ENCODE measurements at places on chromosomes 13 and 19. TPM values are rescaled to one million over a fixed set of nuclear protein-coding genes. Genes with fewer than 3 reads are reported as not detected.

The COL4A1 gene
- 0.12 TPM for total RNA-seq

DNA sequence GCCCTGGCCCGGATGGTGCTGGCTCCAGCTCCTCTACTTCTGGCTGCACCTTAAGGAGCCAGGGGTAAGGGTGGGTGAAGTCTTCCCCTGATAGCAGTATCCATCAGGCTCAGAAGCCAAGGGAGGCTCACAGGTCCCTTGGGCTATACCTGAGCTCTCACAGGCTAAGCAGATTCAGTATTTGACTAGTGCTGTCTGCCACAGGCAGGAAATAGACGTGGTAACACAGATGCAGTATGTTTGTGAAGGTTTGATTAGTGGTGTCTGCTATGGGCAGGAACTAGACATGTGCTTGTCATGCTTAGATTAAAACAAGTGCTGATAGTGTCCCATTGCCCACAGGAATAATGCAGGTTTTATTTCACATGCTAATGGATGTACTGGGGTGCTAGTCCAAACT is 4.0 kb downstream of the SYT5 start:
- H3K4me1 ChIP-seq: peaks cover 38% of the 10 kb centered on the region
- peaks cover 63% of the 10 kb centered on the region for H3K27me3 ChIP-seq
- no peak for DNase-seq

- no peak overlapping the region for H3K27ac ChIP-seq
- H3K36me3 ChIP-seq: no peaks in the 10 kb centered on the region
- H3K4me1 ChIP-seq: no peaks in the 10 kb centered on the region
Measured at GRCh38 chr13:106714271-106714982, 146.5 kb upstream of the ARGLU1 start.

The GPI gene
- 442 TPM for total RNA-seq

DNA sequence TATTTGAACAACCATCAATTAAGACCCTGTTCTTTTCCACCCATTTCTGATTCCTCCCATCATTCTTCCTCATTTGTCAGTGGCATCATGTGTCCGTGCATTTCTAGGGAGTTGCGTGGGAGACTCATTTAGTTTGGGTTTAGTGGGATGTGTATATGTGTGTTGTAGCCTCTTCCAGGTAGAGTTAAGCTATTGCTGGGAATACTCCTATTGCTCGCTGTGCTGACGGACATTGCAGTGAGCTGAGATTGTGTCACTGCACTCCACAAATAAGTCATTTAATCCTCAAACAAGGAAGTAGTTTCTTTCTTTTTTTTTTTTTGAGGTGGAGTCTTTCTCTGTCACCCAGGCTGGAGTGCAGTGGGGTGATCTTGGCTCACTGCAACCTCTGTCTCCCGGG is 42.2 kb upstream of the RCBTB2 start:
- peaks cover 75% of the 10 kb centered on the region for H3K4me1 ChIP-seq
- no peak overlapping the region for H3K27ac ChIP-seq
- H3K4me3 ChIP-seq: no peak overlapping the region
- no peak for DNase-seq

- H3K4me1 ChIP-seq: peaks cover 37% of the 10 kb centered on the region
- H3K4me3 ChIP-seq: no peak overlapping the region
- H3K27me3 ChIP-seq: no peaks in the 10 kb centered on the region
- no peaks in the 10 kb centered on the region for H3K36me3 ChIP-seq
- no peak overlapping the region for H3K27ac ChIP-seq
Measured at GRCh38 chr19:7182489-7182888, 111.7 kb downstream of the INSR start.

DNA sequence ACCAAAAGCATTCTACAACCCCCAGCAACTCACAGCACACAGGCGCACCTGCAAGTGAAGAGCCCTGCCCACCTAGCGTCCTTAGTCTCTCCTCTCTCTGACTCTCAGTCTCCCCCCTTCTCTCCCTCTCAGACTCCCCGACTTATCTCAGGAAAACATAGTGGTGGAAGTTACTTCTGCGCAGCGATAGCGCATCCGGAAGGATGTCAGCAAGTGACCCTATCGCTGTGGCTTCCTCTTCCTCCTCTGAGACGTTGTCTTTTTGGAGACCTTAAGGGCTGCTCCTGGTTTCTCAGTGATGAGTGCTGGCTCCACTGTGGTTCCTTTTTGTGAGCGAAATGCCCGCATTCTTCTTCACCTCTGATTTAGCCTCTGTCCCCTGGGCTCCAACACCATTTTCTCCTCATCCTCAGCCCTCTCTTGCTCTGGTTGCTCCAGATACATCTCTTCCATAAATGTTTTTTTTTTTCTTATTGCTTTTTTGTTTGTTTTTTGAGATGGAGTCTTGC is 1.4 kb upstream of the YIF1B start:
- H3K4me1 ChIP-seq: peaks cover 67% of the 10 kb centered on the region
- H3K27me3 ChIP-seq: no peaks in the 10 kb centered on the region
- peaks cover 7% of the 10 kb centered on the region for H3K36me3 ChIP-seq

DNA sequence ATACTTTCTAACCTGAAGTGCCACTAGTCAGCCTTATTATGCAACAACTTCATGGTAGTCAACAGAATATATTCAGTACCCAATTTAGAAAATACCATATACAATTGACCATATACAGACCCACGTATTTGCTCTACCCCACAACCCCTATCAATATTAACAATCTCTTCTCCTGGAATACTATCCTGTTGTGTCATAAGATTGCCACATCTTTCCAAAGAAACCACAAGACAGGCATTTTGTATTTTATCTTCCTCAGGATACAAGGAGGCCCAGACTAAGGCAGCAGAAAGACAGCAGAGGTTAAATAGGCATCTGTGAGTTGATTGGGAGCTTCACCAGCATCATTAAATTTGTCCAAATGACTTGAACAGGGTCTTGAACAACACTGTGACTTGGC is 4.5 kb downstream of the SPART start:
- no peak overlapping the region for H3K27ac ChIP-seq
- H3K4me1 ChIP-seq: peaks cover 35% of the 10 kb centered on the region
- H3K27me3 ChIP-seq: no peaks in the 10 kb centered on the region
- peaks cover 6% of the 10 kb centered on the region for H3K36me3 ChIP-seq

The TBXA2R gene
- total RNA-seq: 1.00 TPM

- H3K4me3 ChIP-seq: no peak overlapping the region
- H3K36me3 ChIP-seq: no peaks in the 10 kb centered on the region
- H3K27me3 ChIP-seq: peaks cover 23% of the 10 kb centered on the region
- no peak overlapping the region for H3K27ac ChIP-seq
Measured at GRCh38 chr19:49366110-49366509, 2.4 kb downstream of the DKKL1 start.

DNA sequence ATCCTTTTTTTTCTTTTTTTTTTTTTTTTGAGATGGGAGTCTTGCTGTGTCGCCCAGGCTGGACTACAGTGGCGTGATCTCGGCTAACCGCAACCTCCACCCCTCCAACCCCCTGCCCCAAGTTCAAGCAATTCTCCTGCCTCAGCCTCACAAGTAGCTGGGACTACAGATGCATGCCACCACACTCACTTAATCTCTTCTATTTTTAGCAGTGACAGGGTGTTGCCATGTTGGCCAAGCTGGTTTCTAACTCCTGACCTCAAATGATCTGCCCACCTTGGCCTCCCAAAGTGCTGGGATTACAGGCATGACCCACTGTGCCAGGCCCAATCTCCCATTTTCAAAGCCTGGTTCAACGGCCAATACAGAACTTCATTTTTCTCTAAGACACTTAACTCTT is 9.1 kb downstream of the FOXO1 start:
- peaks cover 40% of the 10 kb centered on the region for H3K36me3 ChIP-seq
- no peak overlapping the region for H3K27ac ChIP-seq
- DNase-seq: no peak

DNA sequence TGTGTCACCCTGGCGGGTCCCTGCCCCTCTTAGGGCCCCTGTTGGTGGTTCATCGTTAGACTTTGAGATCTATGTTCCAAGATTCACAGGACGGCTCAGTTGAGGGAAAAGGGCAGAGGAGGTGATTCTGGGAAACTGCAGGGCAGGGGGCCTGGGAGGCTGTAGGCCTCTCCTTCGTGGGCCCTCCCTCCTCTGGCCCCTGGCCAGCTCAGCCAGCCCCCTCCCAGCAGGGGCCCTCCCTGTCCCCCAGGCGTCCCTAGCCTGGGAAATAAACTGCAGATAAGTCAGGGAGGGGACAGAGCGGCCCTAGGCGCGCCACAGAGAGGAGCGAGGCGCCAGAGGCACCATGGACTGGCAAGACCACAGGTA is 6.5 kb downstream of the HIF3A start:
- no peak for DNase-seq
- H3K27me3 ChIP-seq: peaks cover 5% of the 10 kb centered on the region
- H3K4me3 ChIP-seq: no peak overlapping the region
- no peaks in the 10 kb centered on the region for H3K36me3 ChIP-seq

The PDS5B gene
- total RNA-seq: 77.6 TPM

DNA sequence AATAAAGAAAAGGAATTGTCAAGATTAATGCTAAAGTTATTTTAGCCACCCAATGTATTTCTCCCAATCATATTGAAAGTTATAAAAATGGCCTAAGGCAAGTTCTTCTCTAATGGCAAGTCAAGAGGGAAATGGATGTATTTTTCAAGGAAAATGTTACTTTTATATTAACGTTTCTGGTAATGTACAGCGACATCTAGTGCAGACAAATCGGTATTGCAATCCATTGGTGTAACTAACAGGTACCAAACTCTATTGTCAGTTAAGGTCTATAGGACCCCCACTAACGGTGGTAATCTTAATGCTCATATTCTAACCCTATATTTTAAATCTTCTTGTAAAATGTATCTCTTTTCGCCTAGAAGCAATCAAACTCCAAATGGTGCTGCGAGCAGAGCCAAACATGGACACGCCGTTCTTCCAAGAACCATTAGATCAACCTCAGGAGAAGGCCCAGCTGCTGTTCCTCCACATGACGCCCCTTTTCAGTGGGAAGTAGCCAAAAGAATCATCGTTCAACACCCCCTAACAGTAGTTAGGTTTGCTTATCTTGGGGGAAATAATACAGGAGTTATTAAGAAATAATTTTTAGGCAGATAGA is 98.5 kb upstream of the PABPC3 start:
- peaks cover 27% of the 10 kb centered on the region for H3K27me3 ChIP-seq
- no peaks in the 10 kb centered on the region for H3K36me3 ChIP-seq
- no peak overlapping the region for H3K27ac ChIP-seq

- H3K4me1 ChIP-seq: no peaks in the 10 kb centered on the region
- H3K4me3 ChIP-seq: no peak overlapping the region
- DNase-seq: no peak
- no peak overlapping the region for H3K27ac ChIP-seq
- peaks cover 17% of the 10 kb centered on the region for H3K27me3 ChIP-seq
Measured at GRCh38 chr13:44425041-44425814, 51.6 kb downstream of the SERP2 start.

GRCh38 chr19:33089010-33089409 is 8.0 kb downstream of the GPATCH1 start:
- H3K27me3 ChIP-seq: no peaks in the 10 kb centered on the region
- peaks cover 25% of the 10 kb centered on the region for H3K36me3 ChIP-seq
- H3K4me1 ChIP-seq: peaks cover 4% of the 10 kb centered on the region

- DNase-seq: no peak
- H3K4me3 ChIP-seq: no peak overlapping the region
- H3K27me3 ChIP-seq: peaks cover 2% of the 10 kb centered on the region
Measured at GRCh38 chr13:39224671-39225240, 186.5 kb downstream of the NHLRC3 start.

DNA sequence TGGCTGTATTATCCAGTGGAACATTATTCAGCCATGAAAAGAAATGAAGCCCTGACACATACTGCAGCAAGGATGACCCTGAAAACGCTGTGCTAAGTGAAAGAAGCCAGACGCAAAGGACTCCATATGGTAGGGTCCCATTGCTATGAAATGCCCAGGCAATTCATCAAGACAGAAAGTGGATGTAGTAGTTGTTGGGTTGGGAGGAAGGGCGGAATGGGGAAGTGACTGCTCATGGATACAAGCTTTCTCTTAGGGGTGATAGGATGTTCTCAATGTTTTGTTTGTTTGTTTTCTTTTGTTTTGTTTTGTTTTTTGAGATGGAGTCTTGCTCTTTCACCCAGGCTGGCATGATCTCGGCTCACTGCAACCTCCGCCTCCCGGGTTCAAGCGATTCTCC is 11.1 kb upstream of the CEACAM16 start:
- DNase-seq: no peak
- no peak overlapping the region for H3K4me3 ChIP-seq
- H3K4me1 ChIP-seq: peaks cover 34% of the 10 kb centered on the region
- H3K27ac ChIP-seq: no peak overlapping the region

The F10 gene
- total RNA-seq: not detected

The RASIP1 gene
- 0.50 TPM for total RNA-seq

GRCh38 chr13:45441633-45442032 is 23.1 kb upstream of the COG3 start:
- H3K4me3 ChIP-seq: no peak overlapping the region
- DNase-seq: peak; percentile 23
- no peaks in the 10 kb centered on the region for H3K36me3 ChIP-seq
- H3K27me3 ChIP-seq: peaks cover 4% of the 10 kb centered on the region

- H3K27me3 ChIP-seq: no peaks in the 10 kb centered on the region
- no peak for DNase-seq
- H3K27ac ChIP-seq: peak overlapping the region; percentile 67
- H3K4me3 ChIP-seq: peak overlapping the region; percentile 60
Measured at GRCh38 chr19:6489278-6490061, 7.9 kb upstream of the DENND1C start.

GRCh38 chr13:75505327-75505726 is 23.4 kb upstream of the TBC1D4 start:
- no peak for DNase-seq
- no peaks in the 10 kb centered on the region for H3K27me3 ChIP-seq
- no peaks in the 10 kb centered on the region for H3K4me1 ChIP-seq
- H3K27ac ChIP-seq: no peak overlapping the region
- H3K4me3 ChIP-seq: no peak overlapping the region

DNA sequence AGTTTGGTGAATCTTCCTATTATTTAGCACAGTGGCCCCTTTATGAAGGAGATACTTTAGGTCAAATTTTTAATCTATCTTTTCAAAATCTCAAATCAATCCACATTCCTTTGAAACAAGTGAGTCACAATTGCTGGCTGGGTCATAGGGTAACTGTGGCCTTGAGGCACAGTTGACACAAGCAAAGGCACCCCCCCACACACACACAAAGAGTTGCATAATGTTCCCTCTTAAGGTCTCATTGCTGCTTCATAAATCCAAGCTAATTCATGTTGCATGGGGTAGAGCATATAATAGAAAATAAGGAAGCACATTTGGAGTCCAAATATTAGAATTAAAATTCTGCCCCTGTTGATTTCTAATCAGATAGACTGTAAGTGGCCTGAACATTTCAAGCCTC is 171.5 kb downstream of the DLEU7 start:
- H3K27me3 ChIP-seq: peaks cover 1% of the 10 kb centered on the region
- H3K27ac ChIP-seq: no peak overlapping the region
- H3K4me1 ChIP-seq: no peaks in the 10 kb centered on the region
- DNase-seq: no peak

- H3K4me3 ChIP-seq: no peak overlapping the region
- no peak overlapping the region for H3K27ac ChIP-seq
- DNase-seq: no peak
- no peaks in the 10 kb centered on the region for H3K4me1 ChIP-seq
Measured at GRCh38 chr13:77056382-77056781, 29.4 kb upstream of the FBXL3 start.

DNA sequence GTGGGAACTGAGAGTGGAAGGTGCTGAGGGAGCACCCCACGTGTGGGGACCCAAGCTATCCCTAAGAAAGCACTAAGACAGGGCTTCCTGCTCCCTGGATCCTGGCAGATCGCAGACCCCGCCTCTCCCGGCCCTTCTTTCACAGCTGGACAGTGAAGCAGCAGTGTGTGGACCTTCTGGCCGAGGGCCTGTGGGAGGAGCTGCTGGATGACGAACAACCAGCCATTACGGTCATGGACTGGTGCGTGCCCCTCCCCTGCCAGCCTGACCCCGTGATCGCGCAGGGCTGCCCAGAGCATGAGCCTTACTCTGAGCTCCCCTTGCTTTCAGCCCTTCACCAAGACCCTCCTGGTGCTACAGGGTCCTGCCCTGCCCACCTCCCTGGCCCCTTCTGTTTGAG is 2.3 kb downstream of the NCCRP1 start:
- peaks cover 23% of the 10 kb centered on the region for H3K4me1 ChIP-seq
- no peak for DNase-seq
- H3K27ac ChIP-seq: no peak overlapping the region
- no peak overlapping the region for H3K4me3 ChIP-seq
- H3K36me3 ChIP-seq: no peaks in the 10 kb centered on the region

Measured in activated CD4-positive, alpha-beta T cell treated with anti-CD3 and anti-CD28 coated beads, Interleukin-2, amount 10 ng/mL, durations not matched to agents 7 days and 5 days (primary cell).